Stimulated activated CD8-positive, alpha-beta memory T cell treated with anti-CD3 and anti-CD28 coated beads, Interleukin-4, amount 100 ng/mL, for 24 hours (primary cell): ENCODE measurements at places on chromosomes 7 and 10.

- peak; percentile 15 for DNase-seq
These were observed 20.5 kb upstream of the RASGEF1A start for GRCh38 chr10:43287056-43288007.

DNA sequence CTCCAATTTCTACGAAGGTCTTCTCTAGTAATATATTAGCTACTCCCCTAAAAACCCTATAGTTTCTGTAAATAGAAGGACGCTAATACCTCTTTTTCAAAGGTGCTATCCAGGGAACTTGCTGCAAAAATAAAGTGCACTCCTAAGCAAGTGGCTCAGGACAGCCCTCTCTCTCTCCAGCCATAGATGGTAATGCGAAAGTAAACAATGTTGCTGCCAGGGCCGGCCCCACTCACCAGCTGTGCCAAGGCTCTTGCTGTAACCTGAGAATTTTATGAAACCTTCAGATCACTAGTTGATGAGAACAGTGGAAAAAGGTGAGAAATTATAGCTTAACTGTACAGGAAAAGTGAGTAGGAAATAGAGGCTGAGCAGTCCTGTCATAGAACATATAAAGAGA lies 10.9 kb upstream of the TAS2R39 start:
- DNase-seq: no peak

DNA sequence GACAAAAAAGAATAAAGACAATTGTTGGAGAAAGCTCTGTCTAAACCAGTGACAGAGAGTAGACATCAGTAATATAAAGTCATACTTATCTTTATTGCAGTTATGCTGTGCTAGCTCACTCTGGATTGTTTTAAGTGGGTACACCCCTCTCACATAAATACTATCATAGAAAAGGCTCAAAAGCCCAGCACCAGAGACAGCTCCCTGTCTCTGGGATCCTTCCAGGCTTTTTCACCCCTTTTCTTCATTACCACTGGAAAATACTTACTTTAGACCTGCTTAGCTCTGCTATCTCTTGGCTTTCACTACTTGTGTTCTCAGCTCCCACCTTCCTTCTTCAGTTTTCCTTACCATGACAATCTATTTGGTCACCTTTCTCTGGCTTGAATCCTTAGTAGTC lies 259.1 kb upstream of the MINDY3 start:
- no peak for DNase-seq

DNA sequence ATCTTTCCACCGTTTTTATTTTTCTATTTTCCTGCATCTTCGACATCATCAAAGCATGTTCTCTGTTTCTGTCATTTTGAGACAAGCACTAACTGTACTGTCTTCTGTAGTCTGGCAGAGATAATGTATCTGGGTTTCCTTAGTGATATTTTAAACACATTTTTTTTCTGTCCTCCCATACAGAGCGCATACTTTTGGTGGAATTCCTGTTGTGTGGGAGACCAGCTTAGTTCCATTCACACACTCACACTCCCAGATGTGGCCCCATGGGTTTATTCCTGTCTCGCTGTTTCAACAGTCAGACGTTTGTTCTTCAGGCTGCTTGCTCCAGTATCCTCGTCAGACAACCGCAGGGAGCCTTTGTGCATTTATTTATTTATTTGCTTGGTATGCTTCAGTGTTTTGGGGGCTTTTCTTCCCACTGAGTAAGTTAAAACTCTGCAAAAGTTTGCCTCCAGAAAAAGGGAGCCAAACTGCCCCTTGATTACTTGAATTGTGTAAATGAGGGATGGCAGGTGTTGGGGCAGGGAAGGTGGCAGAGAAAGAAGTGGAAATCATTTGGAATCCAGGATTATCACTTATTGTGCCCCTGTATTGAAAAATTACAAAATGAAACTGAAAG lies 456.8 kb upstream of the KLF6 start:
- DNase-seq: no peak
